ENCODE measurements at places on chromosomes 1 and 21.

DNA sequence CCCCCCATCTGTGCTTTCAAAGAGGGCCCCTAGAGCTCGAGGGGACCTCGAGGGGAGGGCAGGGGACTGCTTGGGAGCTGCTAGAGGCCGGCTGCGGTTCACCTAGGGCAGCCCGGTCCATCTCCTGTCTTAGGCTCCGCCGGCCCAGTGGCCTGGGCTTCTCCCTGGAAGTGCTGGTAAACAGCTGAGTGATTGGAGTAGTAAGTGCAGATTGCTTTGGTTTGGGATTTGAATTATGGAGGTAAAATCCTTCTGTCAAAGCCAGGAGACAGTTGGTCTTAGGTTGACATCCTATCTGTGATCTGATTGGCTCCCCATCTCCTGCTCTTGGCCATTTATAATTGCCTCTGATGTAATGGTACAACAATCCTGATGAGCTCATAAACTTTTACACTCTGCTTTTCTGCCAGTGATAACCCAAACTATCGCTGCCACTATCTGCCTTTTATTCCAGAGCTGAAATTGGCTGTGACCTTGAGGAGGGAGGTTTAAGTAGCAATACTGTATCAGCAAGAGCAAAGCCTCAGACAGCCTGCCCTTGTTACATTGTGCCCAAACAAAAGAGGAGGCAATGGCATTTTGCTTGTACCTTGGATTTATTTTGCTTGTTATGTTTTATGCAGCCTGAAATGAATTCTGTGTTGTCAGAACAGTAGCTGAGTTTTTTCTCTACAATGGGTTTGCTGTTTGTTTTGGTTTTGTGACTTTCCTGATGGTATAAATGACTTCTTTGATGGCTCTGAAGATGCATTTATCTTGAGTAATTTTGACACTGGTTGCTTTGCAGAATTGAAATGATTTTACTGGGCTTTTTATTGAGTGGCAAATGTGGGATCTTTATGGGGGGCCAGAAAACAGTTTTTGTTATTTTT, 2.4 kb downstream of the ARID1A start:
- DNase-seq: no peak

- DNase-seq: no peak
These were observed 96.2 kb upstream of the WLS start for GRCh38 chr1:68328490-68328889.

DNA sequence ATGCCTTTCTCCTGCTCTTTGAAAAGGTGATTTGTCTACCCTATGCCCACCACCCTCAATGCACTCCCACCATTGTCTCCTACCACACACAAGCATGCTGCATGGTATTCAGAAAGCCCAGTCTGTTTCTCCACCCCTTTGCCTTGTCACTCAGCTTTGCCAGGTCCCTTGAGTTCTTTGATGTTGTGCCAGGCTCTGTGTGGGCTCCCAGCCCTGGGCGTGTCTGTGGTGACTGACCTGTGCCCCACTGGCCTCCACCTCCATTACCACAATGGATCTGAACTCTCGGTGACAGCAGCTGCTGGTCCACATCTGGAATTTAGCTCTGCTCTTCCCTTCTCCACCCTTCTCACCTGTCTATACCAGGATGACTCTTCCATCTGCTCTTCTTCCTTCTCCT, 34.9 kb downstream of the ATP2B4 start:
- DNase-seq: no peak

DNA sequence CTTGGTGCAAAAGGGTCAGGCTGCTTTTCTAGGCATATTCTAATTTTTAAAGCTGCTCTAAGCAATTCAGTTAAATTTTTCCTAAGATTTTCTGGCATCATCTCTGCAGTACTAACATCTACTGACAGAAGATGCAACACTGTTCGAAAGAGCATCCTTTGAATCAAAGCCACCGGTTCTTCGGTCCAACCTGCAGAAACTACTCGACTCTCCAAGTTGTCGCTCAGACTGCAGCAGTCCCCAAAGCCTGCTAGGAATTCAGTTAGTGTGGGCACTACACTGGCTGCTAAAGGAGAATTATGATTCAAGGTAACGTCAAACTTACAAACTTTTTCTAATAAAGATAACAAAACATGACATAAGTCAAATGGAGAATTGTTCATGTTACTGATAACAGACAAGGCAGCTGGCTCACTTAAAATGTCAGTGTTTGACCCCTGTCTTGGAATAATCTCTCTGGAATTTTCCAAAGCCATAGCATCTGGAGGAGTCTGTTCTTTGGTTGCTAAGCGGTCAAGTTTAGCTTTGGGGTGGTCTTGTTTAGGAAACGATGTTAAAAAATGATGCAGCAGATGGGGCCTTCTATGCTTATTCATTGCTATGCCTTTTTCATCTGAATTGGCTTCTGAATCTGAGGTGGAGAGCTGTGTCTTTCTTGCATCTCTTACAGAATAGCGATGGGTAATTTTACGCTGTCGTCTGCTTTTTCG, 56.9 kb downstream of the LYST start:
- DNase-seq: no peak

GRCh38 chr21:45393833-45394638, 10.9 kb upstream of the COL18A1 start:
- no peak for DNase-seq

- no peak for DNase-seq
These were observed 307.0 kb upstream of the PROX1 start for GRCh38 chr1:213680677-213681325.

- no peak for DNase-seq
These were observed 914 bp upstream of the ADGRB2 start for GRCh38 chr1:31765041-31765467.

- DNase-seq: no peak
These were observed 7.7 kb downstream of the ARMH1 start for GRCh38 chr1:44681905-44682882.

GRCh38 chr1:61011561-61012263, 70.6 kb upstream of the NFIA start:
- DNase-seq: no peak

- DNase-seq: no peak
These were observed 110.8 kb upstream of the RUNX1 start for GRCh38 chr21:35159881-35160280.

- DNase-seq: no peak
These were observed 57.9 kb upstream of the PRKACB start for GRCh38 chr1:84086189-84086588.

DNA sequence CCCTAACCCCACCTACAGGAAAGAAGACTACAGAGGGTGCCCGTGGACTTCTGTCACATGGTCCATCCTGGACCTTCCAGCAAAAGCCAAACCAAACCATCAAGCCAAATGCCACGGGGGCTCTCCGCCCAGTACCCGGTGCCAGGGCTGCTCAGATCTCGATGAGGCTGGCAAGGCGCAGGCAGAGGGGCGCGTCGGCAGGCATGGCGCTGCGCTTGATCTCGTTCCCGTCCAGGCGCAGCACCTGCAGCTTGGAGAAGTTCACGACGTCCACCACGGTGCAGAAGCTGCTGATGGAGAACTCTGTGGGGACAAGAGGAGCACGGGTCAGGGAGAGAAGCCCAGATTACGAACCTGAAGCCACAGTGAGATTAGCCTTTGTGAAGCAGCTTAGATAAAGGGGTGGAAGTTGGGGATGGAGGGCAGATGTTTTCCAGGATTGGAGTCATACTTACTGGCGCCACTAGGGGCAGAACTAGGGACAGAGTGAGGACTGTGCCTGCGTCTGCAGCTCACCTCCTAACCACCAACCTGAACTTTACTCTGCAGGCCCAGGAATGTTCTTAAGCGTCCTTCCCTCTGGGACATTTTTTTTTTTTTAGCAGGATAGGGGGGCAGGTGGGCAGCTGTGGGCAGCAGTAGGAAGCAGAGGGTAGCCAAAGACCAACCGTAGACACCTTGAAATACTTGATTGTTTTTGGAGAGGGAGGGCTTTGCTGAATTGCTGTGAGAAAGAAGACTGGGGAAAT, 8.6 kb downstream of the FMOD start:
- peak; percentile 52 for DNase-seq

- no peak for DNase-seq
These were observed 13.4 kb downstream of the DAB1 start for GRCh38 chr1:57410508-57410907.

GRCh38 chr1:41777695-41778094, 141.0 kb downstream of the HIVEP3 start:
- no peak for DNase-seq

DNA sequence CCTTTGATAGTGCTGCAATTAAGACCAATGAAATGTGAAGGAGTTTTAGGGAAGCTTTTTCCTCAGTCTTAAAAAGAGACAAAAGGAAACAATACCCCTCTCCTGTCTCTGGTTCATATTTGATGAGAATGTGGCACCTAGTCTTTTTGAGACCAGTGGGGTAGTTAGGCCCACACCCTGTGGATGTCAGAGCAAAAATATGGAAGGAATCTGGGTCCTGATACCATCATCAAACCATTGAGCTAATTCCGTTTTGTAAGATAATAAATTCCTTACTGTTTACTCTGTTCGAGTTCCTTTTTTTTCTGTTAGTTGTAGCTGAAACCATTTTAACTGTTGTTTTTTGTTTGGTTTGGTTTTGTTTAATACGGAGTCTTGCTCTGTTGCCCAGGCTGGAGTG, 33.3 kb downstream of the PTPRC start:
- no peak for DNase-seq

DNA sequence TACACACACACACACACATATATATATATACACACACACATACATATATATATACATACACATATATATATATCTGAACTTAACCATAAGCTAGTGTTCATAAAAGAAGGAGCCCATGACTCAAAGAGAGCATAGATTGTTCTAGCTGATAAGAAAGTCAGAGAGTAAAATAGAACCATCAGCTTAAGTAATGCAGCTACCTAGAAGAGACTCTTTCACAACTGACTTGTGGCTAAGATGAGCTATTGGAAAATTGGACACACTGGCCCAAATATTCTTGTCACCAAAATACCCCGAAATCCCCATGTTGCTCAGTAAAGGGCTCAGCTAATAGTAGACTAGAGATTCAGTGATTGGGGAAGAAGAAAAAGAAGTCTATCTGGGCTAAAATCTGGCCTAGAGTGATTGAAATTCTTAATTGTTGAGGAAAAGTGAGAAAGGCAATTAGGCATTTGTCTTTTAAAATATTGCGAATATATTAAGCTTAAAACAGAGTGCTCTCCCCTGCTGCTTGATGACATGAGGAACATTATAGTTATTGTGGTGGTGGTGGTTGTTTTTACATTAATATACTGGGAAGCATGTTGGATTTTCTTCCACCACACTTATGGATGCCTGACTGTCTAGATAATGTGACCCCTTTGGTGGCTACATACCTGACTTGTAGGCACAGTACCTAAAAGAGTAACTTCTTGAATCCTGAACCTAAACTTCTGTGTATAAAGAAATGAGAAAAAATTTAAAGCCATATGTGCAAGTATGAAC, 6.3 kb downstream of the SLAMF1 start:
- no peak for DNase-seq

GRCh38 chr21:45801989-45802388, 158.5 kb downstream of the PCBP3 start:
- no peak for DNase-seq

- no peak for DNase-seq
These were observed 34.1 kb upstream of the NEK7 start for GRCh38 chr1:198122693-198123092.
